ENCODE measurements at places on chromosomes 2 and 18.

GRCh38 chr2:71181316-71181715 is 45.6 kb downstream of the PAIP2B start:
- no peak overlapping the region for H3K27ac ChIP-seq
- no peak overlapping the region for H3K4me3 ChIP-seq
- no peaks in the 10 kb centered on the region for H3K27me3 ChIP-seq

DNA sequence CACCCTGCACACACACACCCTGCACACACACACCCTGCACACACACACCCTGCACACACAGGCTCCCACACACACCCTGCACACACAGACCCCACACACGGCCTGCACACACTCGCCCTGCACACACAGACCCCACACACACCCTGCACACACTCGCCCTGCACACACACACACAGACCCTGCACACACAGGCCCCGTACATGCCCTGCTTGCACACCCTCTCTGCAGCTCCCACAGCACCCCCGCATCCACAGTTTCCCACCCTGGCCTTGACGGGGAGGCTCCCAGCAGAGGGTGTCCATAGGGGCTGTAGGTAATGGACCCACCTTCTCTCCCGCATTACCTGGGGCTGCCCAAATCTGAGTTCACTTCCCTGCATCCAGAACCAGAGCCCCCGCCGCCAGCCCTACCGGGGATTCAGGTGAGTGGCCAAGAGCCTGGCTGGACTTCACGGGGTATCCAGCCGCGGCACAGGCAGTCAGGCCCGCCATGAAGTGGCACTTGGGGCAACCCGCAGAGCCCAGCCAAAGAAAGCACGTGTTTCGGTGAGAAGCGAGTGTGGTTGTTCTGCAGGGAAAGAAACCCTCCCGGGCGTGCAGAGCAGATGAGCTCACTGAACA is 88.6 kb upstream of the GPC1 start:
- no peaks in the 10 kb centered on the region for H3K36me3 ChIP-seq
- H3K4me3 ChIP-seq = no peak overlapping the region
- H3K4me1 ChIP-seq = no peaks in the 10 kb centered on the region

DNA sequence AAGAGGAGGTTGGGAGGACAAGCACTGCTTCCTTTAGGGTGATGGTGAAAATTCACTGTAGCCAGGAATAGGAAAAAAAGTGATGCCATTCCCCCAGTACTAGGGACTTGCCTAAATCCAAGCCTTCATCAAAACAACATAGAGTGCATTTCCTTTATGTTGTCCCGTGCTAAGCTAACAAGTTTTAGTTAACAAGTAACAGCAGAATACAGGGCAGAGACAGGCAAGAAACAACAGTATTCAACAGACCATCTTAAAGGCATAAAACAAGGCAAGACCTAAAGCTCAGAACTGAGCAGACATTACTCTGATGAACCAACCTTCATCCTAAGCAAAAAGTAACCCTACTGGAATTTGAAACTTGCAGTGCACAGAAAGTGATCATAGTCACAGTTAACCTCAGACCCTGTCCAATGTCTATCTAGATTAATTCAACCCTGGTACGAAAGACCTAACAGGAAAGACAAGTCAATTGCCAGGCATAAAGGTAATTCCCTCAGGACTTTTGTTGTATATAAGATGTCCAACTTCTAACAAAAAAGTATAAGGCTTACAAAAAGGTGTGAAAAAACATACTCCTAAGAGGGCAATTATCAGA is 34.4 kb upstream of the GALNT1 start:
- H3K4me1 ChIP-seq = no peaks in the 10 kb centered on the region
- no peak overlapping the region for H3K27ac ChIP-seq
- no peak overlapping the region for H3K4me3 ChIP-seq
- DNase-seq = no peak
- H3K27me3 ChIP-seq = no peaks in the 10 kb centered on the region
- H3K36me3 ChIP-seq = no peaks in the 10 kb centered on the region

GRCh38 chr2:216838151-216838550 is 21.7 kb downstream of the TNP1 start:
- no peak for DNase-seq
- H3K27me3 ChIP-seq = no peaks in the 10 kb centered on the region
- no peaks in the 10 kb centered on the region for H3K36me3 ChIP-seq
- no peak overlapping the region for H3K27ac ChIP-seq
- no peak overlapping the region for H3K4me3 ChIP-seq

All from H1 (cell line).